Stimulated activated CD4-positive, alpha-beta T cell treated with anti-CD3 and anti-CD28 coated beads, Interleukin-12 subunit alpha, Interleukin-12 subunit beta, amount 100 ng/mL, for 48 hours (primary cell): ENCODE measurements at places on chromosomes 3 and 15.
A peak's percentile ranks its signal among the peaks of the same experiment; 100 is the strongest.

DNA sequence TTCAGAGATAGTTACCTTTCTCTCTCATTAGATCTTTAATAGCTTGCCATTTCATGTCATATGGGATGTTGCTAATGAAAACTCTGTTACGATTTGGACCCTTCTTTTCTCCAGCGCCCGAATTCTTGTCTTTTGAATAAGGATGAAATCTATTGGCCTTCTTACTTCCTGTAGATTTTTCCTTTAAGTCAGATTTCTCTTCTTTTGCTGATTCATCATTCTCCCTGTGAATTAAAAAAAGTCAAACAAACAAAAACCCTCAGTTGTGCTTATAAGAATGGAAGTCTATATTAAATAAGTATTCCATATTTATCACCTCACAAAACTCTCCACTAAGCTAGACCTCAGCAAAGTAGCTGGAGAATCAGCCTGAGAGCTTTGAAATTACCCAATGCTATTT, 9.5 kb downstream of the MYEF2 start:
- DNase-seq, result no peak

- no peak for DNase-seq
These were observed 14.2 kb upstream of the CAND2 start for GRCh38 chr3:12782172-12782815.

GRCh38 chr3:168024537-168024941, 71.2 kb downstream of the GOLIM4 start:
- no peak for DNase-seq

DNA sequence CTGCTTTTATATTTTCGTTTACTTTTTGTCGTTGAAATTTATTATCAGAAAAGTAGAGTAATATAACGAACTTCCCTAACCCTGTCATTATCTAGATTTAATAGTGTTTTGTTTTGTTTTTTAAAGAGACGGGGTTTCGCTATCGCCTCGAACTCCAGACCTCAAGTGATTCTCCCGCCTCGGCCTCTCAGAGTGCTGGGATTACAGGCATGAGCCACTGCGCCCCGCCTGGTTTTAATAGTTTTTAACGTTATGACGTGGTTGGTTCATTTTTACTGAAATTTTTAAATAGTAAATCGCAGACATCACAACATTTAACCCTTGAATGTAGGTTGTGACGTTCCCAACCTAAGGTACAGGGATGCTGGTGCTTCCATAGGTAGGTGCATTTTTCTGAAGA, 1.0 kb downstream of the NGRN start:
- DNase-seq, result no peak

DNA sequence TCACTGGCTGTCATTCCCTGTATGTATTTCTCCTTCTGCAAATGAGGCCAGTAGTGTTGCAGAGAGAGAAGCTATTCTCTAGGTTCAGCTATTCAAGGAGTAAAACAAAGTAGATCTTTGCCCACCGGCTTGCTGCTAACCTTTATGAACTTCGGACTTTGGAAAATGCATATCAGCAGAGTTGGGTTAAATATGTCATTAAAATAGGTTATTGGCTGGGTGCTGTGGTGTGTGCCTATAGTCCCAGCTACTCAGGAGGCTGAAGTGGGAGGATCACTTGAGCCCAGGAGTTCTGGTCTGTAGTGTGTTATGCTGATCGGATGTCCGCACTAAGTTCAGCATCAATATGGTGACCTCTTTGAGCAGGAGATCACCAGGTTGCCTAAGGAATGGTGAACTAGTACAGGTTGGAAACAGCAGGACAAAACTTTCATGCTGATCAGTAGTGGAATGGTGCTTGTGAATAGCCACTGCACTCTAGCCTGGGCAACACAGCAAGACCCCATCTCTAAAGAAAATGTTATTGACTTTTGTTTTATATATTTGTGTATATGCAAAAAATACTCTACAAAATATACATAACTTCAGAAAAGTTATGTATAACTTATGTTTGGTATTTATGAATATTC, 53.4 kb downstream of the SACM1L start:
- no peak for DNase-seq

- no peak for DNase-seq
These were observed 145.7 kb downstream of the EPHA6 start for GRCh38 chr3:96959901-96960641.

GRCh38 chr3:182596676-182597410, 196.5 kb upstream of the ATP11B start:
- DNase-seq, result no peak

- DNase-seq, result no peak
These were observed 4.1 kb upstream of the TM4SF4 start for GRCh38 chr3:149470381-149470780.

GRCh38 chr3:133096900-133097613, 58.9 kb downstream of the TMEM108 start:
- no peak for DNase-seq

- no peak for DNase-seq
These were observed 257.7 kb downstream of the DIPK2A start for GRCh38 chr3:144229330-144229729.

GRCh38 chr3:78049521-78049920, 1009.6 kb downstream of the ROBO2 start:
- DNase-seq, result no peak

GRCh38 chr3:162022911-162023310, 526.3 kb downstream of the OTOL1 start:
- DNase-seq, result no peak

DNA sequence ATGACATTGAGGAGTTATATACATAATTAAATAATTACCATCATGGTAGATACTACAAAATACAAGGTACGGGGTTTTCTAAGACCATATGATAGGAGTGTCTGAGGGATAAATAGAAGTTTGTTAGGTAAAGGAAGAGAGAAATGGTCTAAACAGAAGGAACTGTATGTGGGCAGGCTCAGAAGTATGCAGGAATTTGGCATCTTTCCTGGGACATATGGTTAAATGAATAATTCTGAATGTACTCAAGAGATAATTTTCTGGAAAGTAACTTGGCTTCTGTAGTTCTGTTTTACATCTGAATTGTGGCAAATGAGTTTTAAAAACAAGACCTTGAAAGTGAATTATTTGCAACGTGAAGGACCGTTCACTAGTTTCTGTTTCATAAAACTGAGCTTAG, 17.5 kb downstream of the LMCD1 start:
- no peak for DNase-seq

GRCh38 chr3:146469150-146470017, at the start of gene PLSCR2:
Gene PLSCR2, minus strand, starts transcription at chr3:146469561. Its CDS starts 9,657 bp downstream, at chr3:146459904.
- DNase-seq, result peak; percentile 46

DNA sequence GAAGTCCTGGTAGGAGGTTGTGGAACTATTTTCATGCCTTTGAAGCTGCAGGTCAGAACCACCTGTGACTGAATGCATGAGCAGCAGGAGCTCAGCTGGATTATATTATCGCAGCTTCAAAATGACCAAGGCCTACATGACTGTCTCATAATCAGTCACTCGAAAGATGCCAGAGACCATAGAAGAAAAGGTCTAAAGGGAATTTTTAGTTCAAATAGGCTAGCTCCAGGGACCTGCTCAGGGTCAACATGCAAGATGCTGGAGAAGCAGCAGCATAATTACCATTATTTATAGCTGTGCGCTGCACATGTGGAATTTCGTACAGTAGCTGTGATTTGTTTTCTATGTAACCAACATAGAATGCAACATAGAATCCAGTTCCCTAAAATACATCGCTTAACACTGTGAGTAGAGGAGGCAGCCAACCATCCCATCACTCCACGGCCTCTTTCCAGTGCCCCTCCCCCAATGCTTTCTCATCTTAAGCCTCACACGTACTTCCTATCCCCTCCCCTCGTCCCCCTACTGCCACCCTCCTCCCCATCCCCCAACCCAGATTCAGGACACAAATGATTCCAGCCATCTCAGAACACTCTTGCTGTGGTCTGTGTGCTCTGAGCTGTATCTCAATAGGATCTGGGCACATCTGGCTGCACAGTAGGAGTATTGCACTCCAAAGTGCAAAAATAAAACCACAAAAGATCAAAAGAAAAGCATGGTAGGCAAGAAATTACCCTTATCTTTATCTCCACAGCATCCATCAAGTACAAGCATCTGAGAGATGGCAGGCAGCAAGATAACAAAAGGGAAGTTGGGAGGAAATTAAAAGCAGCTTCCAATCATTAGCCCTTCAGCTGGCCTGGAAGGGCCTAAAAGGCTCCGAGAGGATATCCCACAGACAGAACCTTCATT, 352.8 kb upstream of the SEMA6D start:
- DNase-seq, result no peak

GRCh38 chr15:73424506-73424905, 18.5 kb upstream of the REC114 start:
- no peak for DNase-seq

DNA sequence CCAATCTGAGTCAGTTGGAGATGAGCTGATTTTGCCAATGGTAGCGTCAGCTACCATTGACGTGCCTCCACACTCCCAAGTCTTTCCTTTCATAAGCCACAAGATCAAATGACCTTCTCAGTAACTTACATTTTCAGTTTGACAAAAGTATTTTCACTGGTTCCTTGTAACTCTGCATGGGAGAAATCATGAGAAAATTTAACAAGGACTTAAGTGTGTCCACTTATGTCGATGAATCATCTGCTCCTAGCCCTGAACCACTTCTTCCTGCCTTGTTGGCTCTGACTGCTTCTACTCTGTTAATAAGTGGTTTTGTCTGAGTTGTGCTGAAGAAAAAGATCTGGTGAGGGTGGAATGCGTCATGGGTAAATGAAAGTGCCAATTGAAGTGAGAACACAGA, 101.2 kb downstream of the NFKBIZ start:
- no peak for DNase-seq

- no peak for DNase-seq
These were observed 108.4 kb downstream of the OXNAD1 start for GRCh38 chr3:16373341-16373946.

- no peak for DNase-seq
These were observed 197.6 kb downstream of the MINAR1 start for GRCh38 chr15:79629687-79630086.

- DNase-seq, result no peak
These were observed 26.1 kb upstream of the VPS8 start for GRCh38 chr3:184785890-184786279.

DNA sequence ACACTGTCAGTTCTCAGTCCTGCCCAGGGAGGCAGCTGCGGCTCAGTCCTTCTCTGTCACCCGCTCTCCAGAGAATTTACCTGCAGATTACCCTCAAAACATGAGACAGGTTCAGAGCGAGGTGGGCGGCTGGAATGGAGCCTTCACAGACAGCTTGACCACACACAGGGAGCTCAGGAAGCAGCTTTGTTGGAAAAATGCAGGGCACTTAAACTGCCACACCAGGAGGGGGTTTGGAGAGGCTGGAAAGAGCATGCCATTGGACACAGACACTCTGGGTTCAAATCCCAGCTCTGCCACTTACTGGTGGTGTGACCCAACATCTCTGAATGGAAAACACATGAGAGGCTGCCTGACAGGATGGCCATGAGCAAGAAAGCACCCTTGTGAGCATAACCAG, 290.8 kb upstream of the LRRFIP2 start:
- DNase-seq, result no peak

- DNase-seq, result no peak
These were observed 295.3 kb downstream of the GBE1 start for GRCh38 chr3:81466201-81466560.

GRCh38 chr15:81000144-81000623, 539 bp upstream of the TLNRD1 start:
- DNase-seq, result no peak

DNA sequence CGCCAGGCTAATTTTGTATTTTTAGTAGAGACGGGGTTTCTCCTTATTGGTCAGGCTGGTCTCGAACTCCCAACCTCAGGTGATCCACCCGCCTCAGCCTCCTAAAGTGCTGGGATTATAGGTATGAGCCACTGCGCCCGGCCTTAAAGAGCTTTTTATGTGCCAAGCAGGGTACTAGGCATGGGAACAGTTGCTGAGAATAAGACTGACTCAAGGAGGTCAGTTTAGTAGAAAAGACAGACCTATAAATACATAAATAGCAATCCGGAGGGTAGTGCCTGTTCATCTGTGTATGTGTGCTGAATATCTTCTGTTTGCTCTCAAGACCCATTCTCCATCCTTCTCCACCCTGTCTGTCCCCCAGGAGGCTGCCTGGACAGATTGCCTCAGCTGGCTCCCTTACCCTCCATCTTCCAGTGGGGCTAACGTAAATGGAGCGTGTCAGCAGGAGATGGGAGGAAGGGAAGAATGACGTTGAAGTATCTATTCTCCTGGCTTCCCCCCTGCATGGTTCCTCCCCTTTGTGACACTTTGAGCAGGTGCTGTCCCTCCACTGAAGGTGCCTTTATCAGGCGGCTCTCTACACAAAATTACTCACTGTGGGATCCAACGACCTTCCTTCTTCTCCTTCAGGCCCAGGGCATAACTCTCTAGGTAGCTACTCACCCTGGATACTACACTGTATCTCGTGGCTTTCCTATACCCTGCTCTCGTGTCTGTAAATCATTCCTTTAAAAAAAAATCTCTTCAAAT, 31.1 kb downstream of the FBXO40 start:
- no peak for DNase-seq

DNA sequence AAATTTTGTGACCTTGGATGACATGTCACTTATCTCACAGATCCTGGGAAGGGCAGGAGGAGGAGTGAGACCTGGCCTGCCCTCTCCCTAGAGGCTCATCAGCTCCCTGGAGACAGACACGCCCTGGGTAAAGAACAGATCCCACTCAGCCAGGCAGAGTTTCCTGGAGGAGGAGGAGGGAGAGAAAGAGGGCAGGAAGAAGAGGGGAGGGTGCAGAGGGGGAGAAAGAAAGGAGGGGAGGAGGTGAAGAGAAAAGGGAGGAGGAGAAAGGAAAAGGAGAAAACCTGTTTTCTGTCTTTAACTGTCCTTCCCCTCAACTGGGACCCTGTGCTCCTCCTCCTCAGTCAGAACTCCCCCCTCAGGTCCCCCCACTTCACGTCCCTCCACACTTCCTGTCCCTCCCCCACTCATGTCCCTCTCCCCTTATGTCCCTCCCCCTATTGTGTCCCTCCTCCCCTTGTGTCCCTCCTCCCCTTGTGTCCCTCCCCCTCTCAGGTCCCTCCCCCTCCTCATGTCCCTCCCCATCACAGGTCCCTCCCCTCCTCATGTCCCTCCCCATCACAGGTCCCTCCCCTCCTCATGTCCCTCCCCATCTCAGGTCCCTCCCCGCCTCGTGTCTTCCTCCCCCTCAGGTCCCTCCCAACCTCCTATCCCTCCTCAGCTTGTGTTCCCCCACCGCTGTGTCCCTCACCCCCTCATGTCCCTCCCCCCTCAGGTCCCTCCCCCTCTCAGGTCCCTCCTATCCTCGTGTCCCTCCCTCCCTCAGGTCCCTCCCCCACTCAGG, 52.3 kb upstream of the CGNL1 start:
- no peak for DNase-seq
